Activated CD4-positive, alpha-beta T cell treated with anti-CD3 and anti-CD28 coated beads for 36 hours (primary cell): ENCODE measurements at places on chromosomes 3 and 15. TPM values are rescaled to one million over a fixed set of nuclear protein-coding genes. Genes with fewer than 3 reads are reported as not detected.
A peak's percentile ranks its signal among the peaks of the same experiment; 100 is the strongest.

Gene CTDSPL
- total RNA-seq: 3.9 TPM

Gene NEK10
- 0.19 TPM for total RNA-seq

Gene CHRFAM7A
- total RNA-seq: not detected

Gene C3orf20
- total RNA-seq: not detected

Gene TMEM207
- total RNA-seq: not detected

Gene CCDC54
- total RNA-seq: not detected

Gene GNAT1
- not detected for total RNA-seq

Gene ZMYND10
- 1.3 TPM for total RNA-seq

Gene TMEM212
- not detected for total RNA-seq

GRCh38 chr3:71310359-71310979, 273.1 kb downstream of the FOXP1 start:
- DNase-seq: no peak

- peak; percentile 53 for DNase-seq
Observed at GRCh38 chr3:129315223-129315997, 36.7 kb downstream of the HMCES start.

DNA sequence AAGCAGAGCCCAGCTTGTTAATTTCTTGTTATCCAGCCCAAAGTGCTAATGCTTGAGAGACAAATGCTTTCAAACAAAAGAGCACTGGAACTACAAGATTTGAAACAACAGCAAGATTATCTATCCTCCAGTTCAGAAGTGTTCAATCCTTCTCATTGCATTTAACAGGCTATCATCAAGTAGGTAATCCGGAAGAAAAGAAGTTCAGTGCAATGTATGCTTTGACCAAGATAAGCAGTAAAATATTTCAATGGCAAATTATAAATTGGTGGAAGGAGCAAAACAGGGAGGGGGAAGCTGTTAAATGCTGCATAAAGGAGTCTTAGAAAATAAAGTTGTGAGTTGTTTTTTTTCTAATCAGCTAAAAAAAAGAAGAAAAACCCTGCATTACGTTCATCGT, 8.8 kb downstream of the LRIG1 start:
- DNase-seq: no peak

DNA sequence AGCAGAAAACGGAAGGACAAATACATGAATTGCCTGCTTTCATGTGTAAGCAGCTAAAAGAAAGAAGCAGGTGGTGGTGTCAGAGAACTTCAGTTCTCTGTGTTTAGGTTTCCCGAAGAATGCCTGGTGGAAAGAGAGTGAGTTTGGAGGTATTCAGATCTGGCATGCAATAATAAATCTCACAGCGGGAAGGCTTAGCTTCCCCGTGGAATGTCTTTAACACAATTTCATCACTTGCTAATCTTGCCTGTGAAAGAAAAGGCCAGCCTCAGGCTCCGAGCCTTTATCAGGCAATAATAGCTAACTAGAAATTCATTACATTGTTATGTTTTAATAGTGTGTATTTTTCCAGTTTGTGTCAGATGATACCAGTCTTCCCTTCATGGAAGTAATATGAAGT, 220.3 kb downstream of the PDZRN3 start:
- no peak for DNase-seq

GRCh38 chr3:156633335-156633734, 41.1 kb upstream of the TIPARP start:
- DNase-seq: no peak

DNA sequence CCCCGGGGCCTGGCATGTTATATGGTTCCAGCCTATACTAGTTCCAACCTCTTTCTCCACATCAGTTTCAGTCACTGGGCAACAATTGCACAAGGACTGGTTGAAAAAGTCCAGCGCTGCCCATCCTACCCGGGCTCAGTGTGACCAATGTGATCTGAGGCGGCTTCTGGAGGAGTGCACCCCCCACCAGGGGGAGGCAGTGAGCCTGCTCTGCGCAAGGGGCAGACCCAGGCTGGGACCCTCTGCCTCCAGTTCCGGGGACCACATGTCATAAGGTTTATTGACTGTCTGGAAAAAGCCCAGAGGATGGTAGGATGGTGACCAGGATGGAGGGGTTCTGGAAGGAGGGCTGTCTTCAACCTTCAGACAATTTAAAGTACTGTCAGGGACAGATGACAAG, 25.6 kb upstream of the NR2E3 start:
- DNase-seq: peak; percentile 40

DNA sequence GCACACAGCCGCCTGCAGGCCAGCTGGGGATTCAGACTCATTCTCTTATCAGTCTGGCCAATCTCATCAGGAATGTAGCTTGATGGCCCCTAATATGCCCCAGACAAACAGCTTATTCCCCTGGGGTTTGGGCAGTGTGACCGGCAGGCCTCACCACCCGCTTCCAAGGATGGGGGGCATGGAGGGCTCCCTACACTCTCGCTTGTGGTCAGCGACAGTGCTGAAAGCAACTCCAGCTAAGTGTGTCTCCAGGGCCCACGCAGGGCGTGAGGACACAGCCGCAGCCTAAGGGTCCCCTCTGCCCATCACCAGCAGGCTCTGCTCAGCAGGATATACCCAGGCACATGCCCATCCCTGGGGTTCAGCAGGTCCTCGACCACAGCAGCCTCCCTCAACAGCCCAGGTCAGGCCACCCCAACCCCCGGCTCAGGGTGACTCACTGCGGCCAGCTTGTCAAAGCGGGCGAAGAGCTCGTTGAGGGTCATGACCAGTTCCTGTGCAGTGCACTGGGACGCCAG, 116.7 kb downstream of the ADCY5 start:
- DNase-seq: no peak

DNA sequence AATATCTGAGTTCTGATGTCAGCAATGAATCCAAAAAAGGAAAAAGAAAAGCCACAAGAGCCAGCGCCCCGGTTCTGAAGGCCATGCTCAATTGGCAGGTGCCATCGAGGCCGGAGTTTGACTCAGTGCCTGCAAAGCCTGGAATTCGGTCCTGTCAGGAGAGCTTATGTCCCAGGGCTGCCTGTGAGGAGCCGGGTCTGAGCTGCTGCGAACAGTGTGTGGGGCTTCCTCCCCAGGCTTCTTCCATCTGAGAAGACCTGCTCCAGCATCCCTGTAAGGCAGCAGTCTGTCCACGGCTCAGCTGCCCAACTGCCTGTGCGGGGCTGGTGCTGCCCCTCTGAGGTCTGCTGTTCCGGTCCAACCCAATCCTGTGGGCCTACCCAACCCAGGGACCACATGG, 46.1 kb downstream of the ROPN1B start:
- no peak for DNase-seq

- DNase-seq: no peak
Observed at GRCh38 chr3:152379415-152380042, 110.8 kb downstream of the MBNL1 start.

DNA sequence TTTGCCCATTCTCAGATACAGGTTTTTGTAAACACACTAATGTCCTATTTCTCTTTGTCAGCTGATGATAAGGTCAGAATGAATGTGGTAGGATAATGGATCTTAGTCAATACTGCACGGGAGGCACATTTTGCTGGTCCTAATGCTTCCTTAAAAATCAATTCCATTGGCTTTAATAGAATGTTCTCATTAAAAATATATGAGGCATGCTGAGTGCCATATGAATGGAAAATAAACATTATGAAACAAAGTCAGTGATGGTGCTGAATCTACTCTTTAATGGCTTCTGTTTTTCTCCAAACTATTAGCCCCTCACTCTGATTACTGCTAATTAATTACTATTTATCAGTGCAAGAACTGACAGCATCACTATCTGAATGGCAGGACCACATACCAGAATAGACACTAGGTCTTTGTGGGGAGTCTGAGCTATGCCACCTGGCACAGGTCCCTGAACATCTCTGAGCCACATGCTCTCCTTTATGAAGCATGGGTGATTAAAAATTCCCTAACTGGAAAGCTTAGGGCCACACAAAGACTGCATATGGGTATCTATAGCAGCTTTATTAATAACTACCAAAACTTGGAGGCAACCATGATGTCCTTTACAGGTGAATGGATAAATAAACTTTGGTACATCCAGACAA, 278.9 kb downstream of the MEX3B start:
- no peak for DNase-seq

DNA sequence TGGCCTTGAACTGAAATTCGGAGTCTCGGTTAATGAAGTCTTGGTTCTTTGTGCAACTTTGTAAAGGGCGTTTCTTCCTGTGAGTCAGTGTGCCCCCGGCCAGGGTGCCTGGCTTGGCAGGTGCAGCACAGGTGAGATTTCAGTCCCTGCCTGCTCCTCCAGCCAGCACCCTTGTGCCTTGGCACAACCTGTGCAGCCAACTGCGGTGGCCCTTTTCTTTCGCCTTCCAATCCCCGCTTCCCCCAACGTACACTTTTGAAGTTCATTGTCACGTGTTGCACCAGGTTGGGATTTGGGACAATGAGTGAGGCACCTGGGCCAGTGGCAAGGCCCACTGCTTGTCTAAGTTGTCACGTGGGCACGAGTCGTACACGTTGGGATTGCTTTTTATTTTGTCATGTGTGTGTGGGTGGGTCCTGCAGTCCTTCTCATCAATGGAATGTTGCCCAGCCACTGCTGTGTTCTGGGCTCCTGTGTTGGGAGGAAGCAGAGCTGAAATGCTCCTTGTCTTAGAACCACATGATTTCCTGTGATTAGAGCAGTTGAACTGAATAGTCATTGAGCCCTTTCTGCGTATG, 242.9 kb upstream of the BHLHE40 start:
- DNase-seq: no peak

DNA sequence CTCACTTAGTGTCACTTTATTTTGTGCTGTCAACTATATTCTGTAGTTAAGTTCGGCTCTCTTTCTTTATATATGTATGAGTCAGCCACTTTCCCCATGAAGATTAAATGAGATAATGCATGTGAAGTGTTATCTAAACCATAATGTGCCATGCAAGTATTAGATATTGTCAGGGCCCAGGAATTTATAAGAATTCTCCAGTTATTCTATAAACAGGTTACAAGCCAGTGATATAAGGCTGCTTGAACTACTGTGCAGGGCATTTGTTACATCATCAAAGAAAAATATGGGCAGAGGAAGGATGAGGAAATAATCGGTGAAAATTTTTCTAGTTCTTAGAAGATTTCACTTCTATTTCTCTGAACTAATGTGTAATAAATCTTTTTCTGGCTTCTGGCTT, 1049.0 kb upstream of the NR2F2 start:
- no peak for DNase-seq

GRCh38 chr3:65888980-65889706, 149.6 kb downstream of the MAGI1 start:
- no peak for DNase-seq

- DNase-seq: no peak
Observed at GRCh38 chr15:36881516-36881915, 218.8 kb downstream of the MEIS2 start.

DNA sequence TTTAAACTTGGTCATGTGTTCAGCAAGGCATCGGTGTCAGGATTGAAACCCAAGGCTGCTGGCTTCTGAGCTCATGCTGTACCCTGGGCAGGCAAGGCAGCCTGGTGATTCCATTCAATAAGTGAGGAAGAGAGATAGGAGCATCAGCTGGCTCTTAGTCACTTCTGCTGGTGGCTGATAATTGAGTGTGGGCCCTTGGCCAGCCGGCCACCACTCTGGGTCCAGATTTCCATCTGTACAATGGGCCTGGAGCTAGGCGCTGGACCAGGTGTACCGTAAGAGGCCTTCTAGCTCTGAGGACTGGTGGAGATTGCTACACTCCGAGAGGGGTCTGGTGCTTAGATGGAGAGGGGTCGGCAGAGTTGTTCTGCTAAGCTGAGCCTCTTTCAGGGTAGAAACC, 4.3 kb downstream of the CD276 start:
- DNase-seq: no peak

DNA sequence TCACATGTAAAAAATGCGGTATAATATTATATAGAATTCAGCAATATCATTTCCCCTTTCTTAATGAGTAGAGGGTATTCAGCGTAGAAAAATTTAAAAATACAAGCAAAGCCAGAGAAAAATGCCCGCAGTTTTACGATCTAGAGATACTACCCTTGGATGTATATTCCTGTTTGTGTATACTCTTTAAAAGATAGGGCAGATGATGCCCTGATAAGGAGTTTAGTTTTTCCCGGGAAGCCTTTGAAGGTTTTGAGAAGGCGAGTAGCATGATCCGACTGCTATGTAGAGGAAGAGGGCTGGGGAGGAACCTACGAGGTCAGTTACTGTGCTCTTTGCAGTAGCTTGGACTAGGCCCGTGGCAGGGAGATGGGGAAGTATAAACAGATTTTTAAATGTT, 1.2 kb downstream of the YEATS2 start:
- peak; percentile 19 for DNase-seq

- no peak for DNase-seq
Observed at GRCh38 chr3:102398666-102399065, 36.1 kb upstream of the ZPLD1 start.

DNA sequence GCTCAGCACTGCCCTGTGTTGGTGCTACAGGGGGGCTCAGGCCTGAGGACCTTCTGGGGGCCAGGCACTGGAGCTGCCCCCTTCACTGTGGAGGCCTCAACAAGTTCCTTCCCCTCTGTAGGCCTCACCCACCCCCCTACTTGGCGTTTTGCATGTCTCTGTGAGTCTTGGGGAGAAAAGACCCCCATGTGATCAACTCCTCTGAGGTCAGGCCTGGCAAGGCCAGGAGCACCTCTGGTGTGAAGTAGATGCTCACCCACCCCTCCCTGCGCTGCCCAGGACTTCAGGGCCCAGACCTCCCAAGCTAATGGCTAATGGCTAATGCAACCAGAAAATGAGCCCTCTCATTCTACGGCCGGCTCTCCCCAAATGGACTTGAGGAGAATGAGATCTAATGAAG, 34.2 kb upstream of the CHRNB4 start:
- no peak for DNase-seq
